Forelimb muscle (tissue), 1 donor: ENCODE measurements at places on chromosomes 4 and X. TPM values are rescaled to one million over a fixed set of nuclear protein-coding genes. Genes with fewer than 3 reads are reported as not detected.

- no peak for DNase-seq
Observed at GRCh38 chr4:3234171-3235029, 14.6 kb upstream of the MSANTD1 start.

DNA sequence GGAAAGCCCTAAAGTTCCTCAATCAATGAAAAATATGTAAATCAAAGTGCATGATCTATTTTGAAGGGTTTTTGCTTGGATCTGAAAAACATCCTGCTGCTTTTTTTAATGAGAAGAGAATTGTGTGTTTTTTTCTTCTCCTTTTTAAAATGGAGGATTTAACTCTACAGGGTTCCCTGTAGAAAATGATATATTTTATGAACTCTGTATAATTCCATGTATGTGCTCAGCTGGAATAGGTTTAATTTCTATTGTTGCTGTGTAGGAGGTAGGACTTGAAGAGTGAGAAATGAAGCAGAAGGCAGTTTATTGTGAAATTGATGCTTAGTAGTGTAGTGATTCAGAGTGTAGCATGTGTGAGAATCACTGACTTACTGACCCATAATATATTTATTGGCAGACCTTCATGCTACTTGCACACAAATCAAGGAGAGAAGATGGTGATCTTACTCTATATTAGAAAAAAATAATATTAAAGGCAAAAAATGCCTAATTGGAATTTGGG lies 286.8 kb upstream of the FSTL5 start:
- DNase-seq: no peak

DNA sequence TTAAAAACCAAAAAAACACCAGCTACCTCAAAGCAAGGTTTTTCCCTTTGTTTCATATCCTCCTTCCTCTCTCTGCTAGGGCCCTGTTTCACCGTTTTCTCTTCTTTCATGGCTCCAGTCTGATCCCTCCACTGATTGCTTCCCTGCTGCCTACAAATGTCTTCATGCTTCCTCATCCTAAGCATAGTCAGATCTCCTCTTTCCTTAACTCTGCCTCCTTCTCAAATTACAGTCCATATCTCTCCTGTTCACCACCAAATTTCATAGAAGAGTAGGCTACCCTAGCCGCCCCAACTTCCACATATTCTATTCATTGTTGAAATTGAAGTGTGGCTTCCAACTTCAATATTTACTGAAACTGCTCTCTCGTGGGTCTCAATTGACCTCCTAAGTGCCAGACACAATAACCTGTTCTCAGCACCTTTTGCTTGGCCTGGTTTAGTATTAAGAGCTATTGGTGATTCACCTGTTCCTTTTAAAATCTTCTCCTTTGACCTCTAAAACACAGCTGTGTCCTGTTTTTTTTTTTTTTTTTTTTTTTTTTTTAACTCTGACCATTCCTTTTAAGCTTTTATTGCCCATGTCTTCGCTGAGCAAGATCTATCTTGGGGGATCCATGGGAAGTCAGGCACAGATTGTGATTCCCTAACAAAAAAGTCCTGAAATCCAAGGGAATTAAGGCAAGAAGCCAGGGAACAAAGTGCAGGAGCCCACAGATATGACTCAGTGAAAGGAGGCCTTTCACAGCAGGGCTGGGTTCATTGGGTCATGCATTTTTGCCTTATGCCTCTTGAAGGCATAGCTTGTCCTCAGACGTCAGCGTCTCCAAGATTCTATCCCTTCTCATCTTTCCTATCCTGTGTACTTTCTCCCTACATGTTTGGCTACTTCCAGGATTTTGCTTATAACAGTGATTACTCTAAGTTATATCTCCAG lies 85.4 kb downstream of the RPS3A start:
- no peak for DNase-seq

GRCh38 chr4:41456559-41457101 lies 81.3 kb upstream of the LIMCH1 start:
- DNase-seq: no peak

DUSP9 gene
- polyA plus RNA-seq: 0.15 TPM

PDHA1 gene
- 194 TPM for polyA plus RNA-seq

GRCh38 chr4:14125375-14126129 lies 498.0 kb upstream of the BOD1L1 start:
- no peak for DNase-seq

DNA sequence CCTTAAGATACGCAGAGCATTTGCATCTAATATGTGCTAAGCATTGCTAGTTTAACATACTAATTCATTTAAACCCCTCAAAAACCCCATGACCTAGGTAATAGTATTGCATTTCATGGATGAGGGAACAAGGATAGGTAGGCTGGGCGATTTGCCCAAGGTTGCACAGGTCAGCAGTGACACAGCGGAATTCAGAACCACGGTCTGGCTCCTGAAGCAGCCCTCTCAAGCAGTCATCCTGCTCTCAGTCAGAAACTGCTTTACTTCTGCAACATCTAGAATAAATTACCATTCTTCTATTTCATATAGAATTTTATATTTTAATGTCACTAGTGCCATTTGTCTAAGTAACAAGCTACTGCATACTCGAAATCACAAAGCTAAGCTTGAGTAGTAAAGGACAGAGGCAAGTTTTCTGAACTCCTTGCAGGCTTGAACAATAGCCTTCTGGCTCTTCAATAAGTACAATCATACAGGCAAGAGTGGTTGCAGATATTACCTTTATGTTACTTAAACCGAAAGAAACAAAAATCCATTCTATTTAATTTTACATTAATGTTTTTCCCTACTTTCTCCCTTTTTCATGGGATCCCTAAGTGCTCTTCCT lies 555 bp upstream of the SPP1 start:
- DNase-seq: no peak

GRCh38 chr4:78710536-78710935 lies 65.6 kb upstream of the BMP2K start:
- no peak for DNase-seq
